ENCODE measurements at places on chromosomes 3 and 15. TPM values are rescaled to one million over a fixed set of nuclear protein-coding genes. Genes with fewer than 3 reads are reported as not detected.
A peak's percentile ranks its signal among the peaks of the same experiment; 100 is the strongest.

Gene CHRFAM7A
- total RNA-seq, result 2.2 TPM

Gene DMXL2
- 17.1 TPM for total RNA-seq

Gene POPDC2
- total RNA-seq, result 0.59 TPM

Gene ACAA1
- 15.7 TPM for total RNA-seq

Gene NOP10
- total RNA-seq, result 339 TPM

Gene ACKR4
- total RNA-seq, result not detected

Gene SLC12A1
- 0.26 TPM for total RNA-seq

Gene ARHGEF26
- total RNA-seq, result 6.0 TPM

DNA sequence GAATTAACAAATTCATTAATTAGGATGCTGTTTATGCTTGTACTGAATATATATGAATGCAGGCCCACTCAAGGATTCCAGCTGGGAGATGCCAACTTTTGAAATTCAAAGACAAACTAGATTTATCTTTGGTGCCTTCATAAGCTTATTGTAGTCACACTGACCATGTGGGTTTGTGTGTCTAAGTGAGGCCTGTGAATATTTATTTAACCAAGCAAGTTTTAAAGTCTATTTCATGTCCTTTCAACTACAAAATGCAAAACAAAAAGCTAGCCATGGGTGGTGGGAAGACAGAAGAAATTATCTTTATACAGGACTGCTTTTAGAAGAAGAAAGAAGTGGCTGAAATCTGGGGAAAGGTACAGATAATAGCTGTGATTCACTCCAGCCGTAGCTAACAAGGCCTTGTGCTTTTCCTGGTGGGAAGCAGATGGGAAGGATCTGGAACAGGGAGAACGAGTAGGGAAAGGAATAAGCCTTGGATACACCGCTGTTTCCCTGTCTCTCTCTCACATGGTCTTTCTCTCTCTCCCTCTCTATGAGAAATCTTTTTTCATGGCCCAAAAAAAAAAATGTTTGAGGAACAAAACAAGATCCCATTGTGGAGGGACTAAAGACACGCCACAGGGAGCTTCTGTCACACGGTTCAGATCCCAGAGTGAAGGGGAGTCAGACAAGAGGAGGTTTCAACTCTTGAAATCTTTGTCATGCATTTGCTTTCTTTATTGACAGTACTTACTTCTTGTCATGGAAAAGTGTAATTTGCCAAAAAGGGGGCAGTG is 225.5 kb downstream of the RORA start:
- DNase-seq, result peak; percentile 49

DNA sequence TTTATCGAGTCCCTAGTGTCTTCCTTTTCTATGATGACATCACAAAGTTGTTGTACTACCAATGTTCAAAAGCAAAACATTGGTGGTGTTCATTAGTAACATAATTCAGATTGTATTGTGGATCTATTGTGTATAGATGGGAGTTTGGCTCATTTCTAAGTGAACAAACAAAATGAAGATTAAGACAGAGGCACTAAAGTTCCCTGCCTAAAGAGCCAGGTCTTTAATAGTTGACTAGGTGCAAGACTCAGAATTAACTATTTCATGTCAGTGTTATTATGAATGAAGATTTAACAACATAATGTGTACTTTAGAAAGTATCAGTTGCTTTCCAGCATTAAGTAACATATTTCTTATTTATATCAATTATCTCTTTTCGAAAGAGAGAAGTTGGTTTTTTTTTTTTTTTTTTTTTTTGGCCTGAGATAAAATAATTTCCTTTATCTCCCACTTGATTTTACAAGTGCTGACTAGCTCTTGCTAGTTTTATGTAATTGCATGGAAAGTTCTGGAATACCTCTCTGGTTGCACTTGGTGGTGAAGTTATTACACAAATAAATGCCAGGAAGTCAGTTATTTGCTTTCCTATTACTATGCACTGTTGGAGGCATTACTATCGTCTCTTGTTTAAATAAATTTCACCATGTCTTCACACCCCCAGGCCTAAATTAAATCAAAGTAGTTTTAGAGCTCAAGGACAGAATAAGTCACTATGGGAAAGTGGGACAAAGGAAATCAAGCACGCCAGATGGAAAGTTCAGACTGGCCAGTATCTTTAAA is 48.7 kb downstream of the NAALADL2 start:
- DNase-seq, result no peak

DNA sequence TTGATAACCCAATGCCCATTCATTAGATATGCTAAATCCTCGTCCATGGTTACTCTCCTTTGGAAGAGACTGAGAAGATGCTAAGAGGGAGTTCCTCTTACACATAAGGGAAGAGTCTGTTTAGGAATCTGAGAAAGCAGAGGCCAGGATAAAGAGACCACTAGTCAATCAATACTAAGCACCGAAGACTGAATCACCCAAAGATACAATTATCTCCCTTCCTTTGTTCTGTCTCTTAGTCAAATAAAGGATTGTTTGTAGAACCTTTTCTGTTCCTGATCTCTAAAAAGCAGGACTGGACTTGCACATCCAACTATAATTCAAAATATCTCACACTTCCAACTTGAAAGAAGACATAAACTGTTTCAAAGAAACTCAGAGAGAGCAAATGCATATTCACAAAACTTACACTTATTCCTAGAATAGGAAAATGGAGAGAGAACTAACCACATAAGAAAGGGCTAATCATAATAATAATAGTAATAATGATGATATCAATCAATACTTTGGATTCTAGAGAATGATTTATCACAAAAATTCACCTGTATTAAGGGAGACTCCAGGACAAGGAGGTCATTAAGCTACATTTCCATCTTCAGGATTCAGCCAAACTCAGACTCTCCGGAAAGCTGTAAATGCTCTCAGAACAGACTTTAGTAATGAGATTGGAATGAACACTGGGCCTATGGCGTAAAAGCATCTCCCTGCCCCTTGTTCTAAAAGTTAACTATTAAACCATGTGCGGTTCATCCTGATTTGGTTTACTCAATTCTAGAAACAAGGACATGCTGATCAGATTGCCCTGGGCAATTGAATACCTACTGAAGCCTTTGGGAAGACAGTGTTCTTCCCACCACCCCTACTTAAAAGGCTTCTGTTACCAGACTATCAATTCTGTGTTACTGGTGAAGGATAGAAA is 401.5 kb downstream of the ZBTB20 start:
- no peak for DNase-seq

DNA sequence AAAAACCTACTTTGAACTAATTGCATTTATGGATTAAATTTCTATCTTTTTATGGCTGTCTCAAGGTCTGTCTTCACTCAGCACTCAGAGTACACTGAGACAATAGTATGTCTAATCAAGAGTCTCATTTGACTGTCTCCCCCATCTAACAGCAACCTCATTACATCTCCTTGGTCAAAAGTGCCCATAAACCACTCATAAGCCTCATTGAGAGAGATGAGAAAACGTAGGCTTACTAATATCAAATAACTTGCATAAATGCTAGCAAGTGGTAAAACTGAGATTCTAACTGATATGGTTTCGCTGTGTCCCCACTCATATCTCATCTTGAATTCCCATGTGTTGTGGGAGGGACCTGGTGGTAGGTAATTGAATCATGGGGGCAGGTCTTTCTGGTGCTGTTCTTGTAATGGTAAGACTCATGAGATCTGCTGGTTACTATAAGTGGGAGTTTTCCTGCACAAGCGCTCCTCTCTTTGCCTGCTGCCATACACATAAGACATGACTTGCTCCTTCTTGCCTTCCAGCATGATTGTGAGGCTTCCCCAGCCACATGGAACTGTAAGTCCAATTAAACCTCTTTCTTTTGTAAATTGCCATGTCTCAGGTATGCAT is 113.9 kb downstream of the TFDP2 start:
- no peak for DNase-seq

DNA sequence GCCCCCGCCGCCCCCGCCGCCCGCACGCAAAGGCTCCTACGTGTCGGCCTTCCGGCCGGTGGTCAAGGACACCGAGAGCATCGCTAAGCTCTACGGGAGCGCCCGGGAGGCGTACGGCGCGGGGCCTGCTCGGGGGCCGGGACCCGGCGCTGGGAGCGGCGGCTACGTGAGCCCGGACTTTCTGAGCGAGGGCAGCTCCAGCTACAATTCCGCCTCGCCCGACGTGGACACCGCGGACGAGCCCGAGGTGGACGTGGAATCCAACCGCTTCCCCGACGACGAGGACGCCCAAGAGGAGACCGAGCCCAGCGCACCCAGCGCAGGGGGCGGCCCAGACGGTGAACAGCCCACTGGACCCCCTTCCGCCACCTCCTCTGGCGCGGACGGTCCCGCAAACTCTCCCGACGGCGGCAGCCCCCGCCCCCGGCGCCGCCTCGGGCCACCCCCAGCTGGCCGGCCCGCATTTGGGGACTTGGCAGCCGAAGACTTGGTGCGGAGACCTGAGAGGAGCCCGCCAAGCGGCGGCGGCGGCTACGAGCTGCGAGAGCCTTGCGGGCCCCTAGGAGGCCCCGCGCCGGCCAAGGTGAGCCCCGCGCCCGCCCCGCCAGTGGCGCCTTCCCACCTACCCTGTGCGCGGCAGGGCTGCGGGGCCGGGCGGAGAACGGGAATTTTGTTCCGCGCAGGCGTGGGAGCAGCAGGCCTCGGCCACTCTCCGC is 2.4 kb downstream of the SKOR1 start:
- peak; percentile 79 for DNase-seq

DNA sequence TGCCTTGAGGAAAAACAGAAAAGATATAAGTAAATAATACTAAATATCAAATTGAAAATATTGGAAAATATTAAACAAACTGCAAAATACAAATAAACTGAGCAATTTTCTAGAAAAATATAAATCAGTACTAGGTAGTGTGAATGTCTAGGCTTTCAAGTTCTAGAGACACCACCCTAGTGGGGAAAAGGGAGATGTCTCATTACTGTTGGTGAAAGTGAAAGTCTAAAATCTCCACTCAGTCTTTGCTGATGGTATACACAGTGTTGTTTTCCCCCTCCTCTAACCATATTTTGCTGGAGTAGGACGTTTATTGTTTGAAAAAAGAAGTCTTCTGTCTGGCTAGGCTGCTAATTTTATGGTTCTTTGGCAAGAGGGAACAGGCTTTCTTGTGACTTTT is 1368.9 kb downstream of the OTOL1 start:
- no peak for DNase-seq

- DNase-seq, result no peak
These were observed 65.9 kb downstream of the SYN2 start for GRCh38 chr3:12070098-12070497.

- no peak for DNase-seq
These were observed 16.3 kb downstream of the VPS39 start for GRCh38 chr15:42191610-42192346.

- no peak for DNase-seq
These were observed 13.4 kb upstream of the GHRL start for GRCh38 chr3:10306156-10306555.

GRCh38 chr3:149374391-149374790 is 3.1 kb downstream of the TM4SF1 start:
- DNase-seq, result no peak

DNA sequence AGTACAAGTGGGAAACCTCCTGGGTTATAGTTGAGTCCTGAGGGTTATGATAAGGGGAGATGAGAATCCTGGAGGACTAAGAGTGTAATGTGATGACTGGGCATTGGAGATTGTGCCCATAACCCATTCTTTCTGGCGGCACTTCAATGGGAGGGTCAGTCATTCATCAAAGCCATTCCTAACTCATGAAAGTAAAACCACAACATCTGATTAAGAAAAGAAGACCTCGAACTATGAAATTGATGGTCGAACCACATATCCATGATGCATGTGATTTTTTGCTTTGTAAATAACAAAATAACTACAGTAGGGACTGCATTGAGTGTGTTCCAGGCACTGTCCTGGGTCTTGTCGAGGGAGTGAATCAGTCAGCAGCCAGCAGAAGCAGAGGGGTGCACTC is 215.1 kb downstream of the SHQ1 start:
- DNase-seq, result no peak

GRCh38 chr15:88688394-88688933 is 49.6 kb downstream of the ISG20 start:
- no peak for DNase-seq

GRCh38 chr3:13520326-13520880 is 28.5 kb upstream of the FBLN2 start:
- DNase-seq, result no peak

GRCh38 chr3:124059580-124059979 is 67.7 kb upstream of the ROPN1 start:
- no peak for DNase-seq

DNA sequence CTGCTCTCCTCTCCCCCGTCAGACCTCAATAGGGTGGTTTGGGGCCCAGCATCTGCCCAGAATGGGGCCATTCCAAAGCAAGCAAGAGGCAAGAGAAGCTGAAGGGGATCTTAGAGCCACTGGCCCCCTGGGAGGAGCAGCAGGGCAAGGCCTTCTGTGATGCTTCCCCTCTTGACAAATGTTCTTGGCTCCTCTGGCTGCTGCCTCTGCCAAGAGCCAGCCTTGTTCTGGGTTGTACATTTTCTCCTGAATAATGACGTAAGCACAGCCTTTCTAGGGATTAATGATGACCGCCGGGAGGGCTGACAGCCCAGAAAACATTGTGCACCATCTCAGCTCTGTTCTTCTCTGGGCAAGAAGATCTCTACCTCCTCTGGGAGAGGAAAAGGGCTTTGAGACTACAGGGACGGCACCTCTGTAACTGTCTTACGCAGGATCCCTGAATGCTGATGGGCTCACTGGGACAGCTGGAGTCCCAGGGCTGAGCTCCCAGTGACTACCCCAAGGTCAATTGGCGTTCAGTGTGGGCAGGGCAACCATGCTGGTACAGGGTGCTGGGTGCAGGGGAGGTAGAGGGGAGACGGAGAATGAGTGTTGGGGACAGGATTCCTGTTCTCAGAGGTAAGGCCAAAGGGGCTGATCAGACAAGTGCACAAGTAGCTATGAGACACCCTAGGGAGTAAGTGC is 253.3 kb downstream of the FAM43A start:
- no peak for DNase-seq

GRCh38 chr3:122987736-122988319 is 39.7 kb downstream of the SEMA5B start:
- DNase-seq, result no peak

GRCh38 chr3:187041362-187042307 is 97.7 kb downstream of the RPL39L start:
- DNase-seq, result no peak

DNA sequence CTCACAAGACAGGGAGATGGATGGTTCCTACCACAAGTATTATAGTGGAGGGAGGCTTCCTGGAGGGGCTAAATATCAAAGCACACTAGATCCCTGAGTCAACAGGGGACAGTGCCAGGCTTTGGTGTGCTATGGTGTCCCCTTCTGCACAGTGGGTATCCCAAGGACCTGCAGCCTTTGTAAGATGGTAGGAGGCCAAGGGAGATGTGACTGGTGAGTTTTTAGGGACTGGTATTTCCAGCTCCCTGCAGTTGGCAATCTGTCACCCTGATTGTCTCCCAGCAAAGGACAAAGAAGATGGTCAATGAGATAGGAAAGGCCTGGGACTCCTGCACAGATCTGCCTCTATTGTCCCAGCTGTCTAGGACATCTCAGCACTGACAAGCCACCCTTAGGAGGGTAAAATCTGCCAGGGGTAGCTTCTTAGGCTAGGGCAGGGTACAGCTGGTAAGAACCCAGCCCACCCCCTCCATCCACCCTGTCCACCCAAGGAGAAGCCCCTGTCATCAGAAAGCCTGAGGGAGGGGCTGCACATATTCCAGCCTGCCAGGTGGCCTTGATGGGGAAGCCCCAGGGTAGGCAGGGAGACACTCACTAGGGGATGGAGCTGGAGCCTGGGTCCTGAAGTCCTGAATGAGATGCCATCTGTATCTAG is 631 bp downstream of the CYP1A1 start:
- DNase-seq, result no peak

- no peak for DNase-seq
These were observed 63.3 kb upstream of the TP63 start for GRCh38 chr3:189567766-189568420.

GRCh38 chr3:197458906-197459470 is 96.8 kb downstream of the BDH1 start:
- DNase-seq, result no peak

- DNase-seq, result no peak
These were observed 31.7 kb upstream of the XCR1 start for GRCh38 chr3:46058981-46059380.

Data from H7 (cell line).